ENCODE measurements at places on chromosomes 5 and 9. TPM values are rescaled to one million over a fixed set of nuclear protein-coding genes. Genes with fewer than 3 reads are reported as not detected.

IL3 gene
- not detected for polyA plus RNA-seq

SHC3 gene
- 0.82 TPM for polyA plus RNA-seq

CD180 gene
- 1.1 TPM for polyA plus RNA-seq

MARCOL gene
- polyA plus RNA-seq = not detected

- no peak for DNase-seq
Observed at GRCh38 chr9:137390553-137391410, 32.2 kb downstream of the EXD3 start.

DNA sequence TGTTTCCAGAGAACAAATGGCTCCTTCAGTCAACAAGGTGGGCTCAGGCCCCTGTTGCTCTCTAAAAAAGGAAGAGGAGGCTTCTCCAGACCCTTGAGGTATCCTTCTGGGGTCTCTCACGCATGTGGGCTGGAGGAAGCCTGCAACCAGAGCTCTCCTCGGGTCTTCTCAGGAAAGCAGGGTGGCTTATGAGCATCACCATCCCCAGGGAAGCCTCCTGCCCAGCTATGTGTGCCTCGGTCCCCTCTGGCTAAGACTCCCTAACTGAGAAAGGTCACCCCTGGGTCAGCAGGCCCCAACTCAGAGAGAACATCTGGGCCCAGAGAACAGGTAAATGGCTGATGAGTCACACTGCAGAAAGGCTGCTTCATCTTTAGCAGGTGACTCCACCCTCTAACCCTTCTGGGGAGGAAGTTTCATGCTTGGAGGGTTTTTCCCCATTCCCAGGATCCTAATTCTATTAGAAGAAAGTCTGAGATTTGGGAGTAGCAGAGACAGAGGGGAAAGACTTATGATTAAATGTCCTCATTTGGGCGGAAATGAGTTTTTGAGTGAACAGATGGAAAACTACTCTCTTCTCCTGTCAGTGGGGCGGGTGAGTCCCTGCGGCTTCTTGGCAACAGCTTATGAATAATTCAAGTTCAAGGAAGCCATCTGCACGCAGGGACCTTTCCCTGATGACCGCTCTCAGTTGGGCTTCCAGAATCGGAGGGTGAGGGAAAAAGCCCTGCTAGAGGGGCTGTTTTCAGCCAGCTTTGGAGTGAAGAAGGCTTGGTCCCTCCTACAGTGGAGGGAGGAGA is 41.9 kb downstream of the TGFBI start:
- no peak for DNase-seq

GRCh38 chr5:14581891-14582796 is 552 bp downstream of the OTULINL start:
- DNase-seq = peak; percentile 55

DNA sequence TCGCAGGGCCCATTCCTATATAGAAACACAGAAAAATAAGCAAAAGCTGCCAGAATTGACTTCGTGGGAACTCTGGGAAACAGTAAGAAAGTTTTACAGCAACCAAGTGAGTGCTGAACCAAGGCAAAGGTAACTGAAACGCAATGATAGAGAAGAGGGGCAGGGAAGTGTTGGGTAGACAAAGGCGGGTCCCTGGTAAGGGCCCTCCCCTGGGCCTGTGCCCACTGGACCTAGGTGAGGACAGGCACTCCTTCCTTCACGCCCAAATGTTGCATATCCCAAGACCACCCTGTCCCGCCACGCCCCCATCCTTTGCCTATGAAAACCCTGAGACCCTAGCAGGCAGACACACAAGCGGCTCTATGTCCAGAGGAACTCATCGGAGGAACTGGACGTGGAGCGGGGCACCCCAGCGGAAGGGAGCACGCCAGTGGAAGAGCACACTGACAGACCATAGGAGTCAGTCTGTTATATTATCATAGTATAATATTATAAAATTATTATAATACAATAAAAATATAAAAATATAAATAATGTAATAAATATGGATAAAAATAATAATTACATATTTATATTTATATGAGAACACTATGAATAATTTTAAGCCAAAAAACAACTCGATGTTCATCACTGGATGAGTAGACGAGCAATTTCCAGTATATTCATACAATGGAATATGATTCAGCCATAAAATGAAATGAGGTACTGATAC is 27.9 kb downstream of the CDKN2A start:
- no peak for DNase-seq

GRCh38 chr5:157269761-157270272 is 3.9 kb downstream of the CYFIP2 start:
- DNase-seq = no peak

DNA sequence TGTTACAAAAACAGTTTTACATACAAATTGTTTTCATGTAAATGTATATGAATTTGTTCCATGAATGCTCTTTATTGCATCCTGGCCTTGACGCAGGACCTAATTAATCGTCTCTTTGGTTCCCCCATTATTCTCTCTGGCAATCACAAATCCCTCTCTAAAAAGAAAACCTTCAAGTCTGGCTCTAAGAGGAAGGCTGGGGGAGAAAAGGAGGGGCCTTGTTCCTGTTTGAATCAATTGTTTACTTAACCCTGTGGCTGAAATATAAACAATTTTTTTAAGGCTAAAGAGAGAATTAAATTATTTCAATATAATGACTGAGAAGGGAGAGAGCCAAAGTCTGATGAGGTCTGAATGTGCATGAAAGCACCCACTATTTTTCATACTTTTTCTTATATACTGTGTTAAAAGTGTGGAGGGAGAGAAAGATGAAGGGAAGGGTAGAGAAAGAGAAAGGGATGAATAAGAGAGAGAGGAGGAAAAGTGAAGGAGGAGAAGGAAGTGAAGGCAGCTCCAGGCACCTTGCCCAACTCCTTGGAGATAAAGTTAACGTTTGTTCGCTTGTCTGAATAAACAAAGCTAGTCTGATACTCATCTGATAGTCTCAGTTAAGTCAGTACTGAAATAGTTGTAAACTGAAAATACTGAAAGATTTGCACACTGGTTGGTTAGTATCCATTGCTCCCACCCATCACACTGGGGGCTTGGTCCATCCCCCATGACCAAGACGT is 116.4 kb upstream of the SPDL1 start:
- DNase-seq = no peak

- DNase-seq = no peak
Observed at GRCh38 chr5:80034962-80035821, at the start of gene THBS4. Gene THBS4 (plus strand): TSS chr5:80035348. CDS start chr5:80035538, 190 bp downstream.

GRCh38 chr9:15572200-15572770 is 19.4 kb downstream of the CCDC171 start:
- DNase-seq = no peak

DNA sequence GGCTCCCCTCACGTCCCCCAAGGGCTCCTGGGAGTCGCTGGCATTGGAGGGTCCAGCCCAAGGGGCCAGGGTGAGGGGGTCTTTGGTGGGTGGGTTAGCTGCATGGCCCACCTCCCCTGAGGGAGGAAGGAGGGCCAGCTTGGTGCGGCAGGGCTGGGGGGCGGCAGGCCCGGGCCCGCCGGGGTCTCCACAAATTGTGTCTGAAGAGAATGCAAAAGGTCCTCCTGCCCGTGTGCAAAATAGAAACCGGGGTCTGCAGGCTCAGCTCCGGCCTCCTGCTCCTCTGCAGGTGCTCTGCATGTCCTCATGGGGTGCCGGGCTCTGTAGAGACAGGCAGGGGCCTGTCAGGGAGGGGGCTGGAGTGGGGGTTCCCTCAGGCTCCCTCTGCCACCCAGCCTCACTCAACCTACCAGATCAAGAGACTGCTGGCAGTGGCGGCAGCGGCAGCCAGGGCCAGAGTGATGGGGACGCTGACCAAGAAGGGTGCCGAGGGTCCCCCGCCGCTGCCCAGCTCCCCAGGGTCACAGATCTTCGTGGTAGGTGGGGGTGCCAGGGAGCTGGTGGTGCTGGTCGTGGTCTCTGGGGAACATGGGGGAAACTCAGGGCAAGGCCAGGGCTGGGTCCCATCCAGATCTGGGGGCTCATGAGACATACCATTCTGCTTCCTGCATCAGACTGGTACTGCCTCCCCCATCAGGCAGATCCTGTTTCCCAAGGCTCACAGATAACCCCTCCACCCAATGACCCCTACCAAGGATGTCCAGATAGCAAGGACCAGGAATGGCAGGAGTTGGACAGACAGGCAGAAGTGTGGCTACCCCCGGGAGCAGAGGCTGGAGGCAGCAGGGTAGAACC is 29.2 kb upstream of the ENHO start:
- no peak for DNase-seq

DNA sequence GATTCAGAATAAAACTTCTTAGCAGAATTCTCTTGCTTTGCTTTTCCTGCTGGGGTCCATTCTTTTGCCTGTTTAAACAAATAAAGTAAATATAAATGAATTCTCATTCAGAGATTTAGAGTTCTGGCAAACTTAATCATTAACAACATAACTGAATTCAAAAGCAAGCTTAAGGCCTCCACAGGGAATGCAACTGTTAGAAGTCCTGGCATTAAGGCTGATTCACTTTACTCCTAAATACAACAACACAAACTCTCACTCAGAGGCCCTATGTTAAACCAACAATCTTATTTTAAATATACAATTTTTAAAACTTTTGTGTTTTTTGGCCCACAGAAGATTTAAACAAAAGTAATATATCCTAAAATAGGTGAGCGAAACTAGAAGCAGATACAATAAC is 178.3 kb downstream of the AP3B1 start:
- no peak for DNase-seq

GRCh38 chr5:322942-323879 is 1.7 kb downstream of the AHRR start:
- DNase-seq = peak; percentile 18

DNA sequence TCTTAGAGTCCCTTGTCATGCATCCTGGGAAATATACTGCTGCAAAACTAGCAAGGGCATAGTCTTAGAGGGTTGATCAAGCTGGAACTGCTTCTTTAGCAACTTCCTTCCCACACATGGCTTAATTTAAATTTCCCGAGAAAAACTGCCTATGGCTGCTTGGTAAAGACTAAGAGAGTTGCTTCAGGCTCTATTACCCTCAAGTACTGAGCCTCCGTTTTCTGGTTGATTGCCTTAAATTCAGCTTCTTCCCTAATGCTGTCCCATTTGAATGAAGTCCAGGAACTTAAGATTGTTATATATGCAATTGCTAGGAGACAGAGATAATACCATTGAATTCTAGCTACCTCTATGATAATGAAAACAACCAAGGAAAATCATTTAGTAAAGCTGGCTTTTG is 385.7 kb upstream of the CYLC2 start:
- no peak for DNase-seq

GRCh38 chr5:1728846-1729245 is 70.8 kb downstream of the MRPL36 start:
- peak; percentile 13 for DNase-seq

GRCh38 chr5:117201001-117201400 is 626.4 kb upstream of the SEMA6A start:
- DNase-seq = no peak

DNA sequence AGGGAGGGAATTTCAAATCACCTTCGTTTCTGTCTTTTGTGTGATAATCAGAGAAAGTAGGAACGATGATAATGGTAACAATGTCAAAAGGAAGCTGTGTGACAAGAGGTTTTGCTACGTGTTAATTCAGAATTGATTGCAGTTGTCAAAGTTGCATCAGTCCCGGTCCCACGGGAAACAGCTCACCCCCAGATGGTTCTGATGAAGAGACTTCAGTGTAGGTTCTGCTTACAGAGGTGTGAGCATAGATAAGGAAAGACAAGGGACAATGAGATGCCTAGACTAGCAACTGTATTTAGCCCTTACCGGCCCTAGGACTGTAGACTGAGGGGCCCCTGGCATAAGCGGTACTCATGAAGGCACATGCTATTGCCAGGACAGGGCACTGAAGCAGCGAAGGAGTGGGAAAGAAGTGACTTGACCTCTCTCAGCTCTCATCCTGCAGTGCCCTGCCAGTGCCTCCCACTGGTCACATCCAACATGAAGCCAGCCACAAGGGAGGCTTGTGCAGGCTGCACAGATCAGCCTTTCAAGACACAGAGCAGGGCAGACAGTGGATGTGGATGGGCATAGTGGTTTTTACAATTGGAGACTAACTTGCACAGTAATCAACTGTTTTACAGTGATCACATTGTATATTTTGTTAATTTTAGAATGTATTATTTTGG is 21.1 kb downstream of the PDE8B start:
- DNase-seq = no peak

DNA sequence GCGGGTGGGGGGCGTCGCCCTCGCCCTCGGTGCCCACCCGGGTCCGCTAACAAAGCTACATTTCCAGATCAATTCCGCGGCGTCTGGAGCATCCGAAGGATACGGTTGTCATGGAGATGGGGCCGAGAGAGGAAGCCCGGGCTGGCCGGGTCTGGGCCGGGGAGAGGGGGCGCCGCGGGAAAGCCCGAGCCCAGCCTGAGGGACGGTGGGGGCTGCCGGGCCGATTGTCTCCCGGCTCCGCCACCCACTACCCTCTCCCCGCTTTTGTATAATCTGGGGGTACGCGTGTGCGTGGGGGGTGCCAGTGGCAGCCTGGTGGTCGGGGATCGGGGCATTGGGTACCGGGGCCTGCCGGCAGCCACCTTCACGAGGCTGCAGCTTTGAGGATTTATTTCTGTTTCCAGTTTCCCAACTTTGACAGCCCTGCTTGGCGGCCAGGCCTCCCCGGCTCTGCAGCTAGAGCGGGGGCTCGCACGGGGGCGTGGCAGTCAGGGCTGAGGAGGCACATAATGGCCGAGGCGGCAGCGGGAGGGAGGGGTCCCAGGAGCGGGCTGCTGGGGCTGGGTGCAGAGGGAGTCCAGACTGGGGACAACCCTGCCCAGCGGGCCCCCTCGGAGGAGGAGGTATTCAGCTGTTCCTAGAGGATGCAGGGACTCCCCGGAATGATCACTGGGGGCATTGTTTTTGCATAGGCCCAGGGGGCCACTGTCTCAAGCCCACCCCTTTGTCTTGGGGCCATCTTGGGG is 626 bp downstream of the PSD2 start:
- no peak for DNase-seq

GRCh38 chr5:9473624-9474023 is 72.3 kb downstream of the SEMA5A start:
- no peak for DNase-seq

DNA sequence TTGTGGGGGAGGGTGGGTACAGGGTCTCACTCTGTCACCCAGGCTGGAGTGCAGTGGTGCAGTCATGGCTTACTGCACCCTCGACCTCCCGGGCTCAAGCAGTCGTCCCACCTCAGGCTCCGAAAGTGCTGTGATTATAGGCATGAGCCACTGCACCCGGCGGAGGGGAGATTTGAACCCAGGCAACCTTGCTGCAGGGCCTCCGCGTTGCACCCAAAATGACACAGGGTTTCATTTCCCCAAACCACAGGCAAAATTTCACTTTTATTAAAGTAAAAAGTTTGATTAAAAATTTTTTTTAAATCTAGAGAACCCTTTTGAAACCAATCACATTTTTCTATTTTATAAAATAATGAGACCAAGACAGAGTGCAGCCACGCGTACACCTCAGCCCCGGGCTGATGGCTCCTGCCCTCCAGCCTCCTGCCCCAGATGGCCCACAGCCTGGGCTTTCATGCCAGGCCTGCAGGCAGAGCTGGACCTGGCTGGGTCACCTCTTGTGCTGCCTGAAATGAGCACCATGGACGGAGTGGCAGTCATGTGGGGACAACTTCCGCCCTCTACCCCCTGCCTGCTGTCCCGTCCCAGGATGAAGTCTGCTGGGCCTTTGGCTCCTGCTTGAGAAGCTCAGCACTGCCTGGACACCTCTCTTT is 30.5 kb downstream of the USP20 start:
- DNase-seq = no peak
